Activated naive CD4-positive, alpha-beta T cell (primary cell): ENCODE measurements at places on chromosomes 12 and 14.

GRCh38 chr14:63504648-63505047 lies 38.5 kb downstream of the PPP2R5E start:
- no peak for DNase-seq

DNA sequence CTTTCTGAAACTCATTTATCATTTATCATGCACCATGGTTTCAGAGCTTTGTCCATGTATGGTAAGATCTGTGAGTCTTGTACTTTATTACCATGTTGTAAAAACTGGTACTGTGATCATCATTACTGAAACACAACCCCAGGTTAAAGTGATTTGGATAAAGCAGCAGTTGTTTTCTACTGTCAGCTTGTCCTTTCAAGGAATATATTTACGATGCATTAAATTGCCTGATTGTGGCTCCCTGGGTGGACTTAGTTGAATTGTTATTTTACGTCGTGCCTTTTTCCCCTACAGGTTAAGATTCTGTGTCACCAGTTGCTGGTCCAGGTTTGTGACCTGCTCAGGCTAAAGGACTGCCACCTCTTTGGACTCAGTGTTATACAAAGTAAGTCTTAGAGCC lies 46.1 kb downstream of the FRMD6 start:
- no peak for DNase-seq

DNA sequence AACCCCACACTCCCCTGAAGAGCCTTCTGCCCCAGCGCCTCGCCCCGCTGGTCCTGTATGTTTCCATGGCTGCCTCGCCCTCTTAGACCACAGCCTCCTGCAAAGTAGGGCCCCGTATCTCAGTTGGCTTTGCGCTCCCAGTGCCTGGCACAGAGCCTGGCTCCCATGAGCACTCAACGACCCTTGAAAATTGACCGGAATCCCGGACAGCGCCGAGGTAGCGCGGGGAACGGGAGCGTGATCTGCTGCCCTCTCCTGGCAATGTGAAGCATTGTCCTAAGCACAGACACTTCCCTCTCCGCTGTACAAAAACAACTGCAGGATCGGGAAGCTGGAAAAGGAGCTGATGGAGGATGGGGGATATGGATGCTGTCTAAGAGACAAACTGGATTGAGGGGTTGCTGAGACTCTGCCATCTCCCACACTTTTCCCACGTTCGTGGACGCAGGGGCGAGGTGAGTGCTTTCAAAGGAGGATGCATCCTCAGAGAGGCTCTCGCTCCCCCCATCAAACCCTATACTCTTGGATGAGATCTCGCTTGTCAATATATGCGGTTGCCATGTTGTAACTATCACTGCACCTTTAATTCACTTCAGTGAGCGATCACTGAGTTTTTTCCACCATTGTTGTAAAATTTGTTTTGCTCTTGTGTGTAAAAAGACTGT lies 10.7 kb upstream of the FKBP4 start:
- peak; percentile 15 for DNase-seq

DNA sequence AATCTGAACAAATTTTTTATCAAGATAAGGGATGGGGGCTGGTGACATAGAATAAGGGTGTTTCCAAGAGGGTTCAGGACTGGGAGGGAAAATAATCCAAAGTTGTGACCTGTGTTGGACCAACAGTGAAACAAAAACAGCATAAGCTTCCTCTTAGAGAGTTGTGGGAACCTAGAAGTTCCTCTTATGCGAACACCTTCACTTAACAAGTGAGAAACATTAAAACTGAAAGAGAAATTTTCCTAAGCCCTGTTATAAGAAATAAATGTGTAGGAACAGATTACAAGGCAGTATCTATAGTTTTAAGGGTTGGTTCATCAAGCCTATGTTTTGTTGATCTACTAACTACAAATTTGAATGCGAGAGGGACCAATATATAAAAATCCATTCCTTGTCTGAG lies 58.4 kb downstream of the LLPH start:
- DNase-seq = no peak

GRCh38 chr12:115687094-115687493 lies 590.4 kb downstream of the MED13L start:
- no peak for DNase-seq

DNA sequence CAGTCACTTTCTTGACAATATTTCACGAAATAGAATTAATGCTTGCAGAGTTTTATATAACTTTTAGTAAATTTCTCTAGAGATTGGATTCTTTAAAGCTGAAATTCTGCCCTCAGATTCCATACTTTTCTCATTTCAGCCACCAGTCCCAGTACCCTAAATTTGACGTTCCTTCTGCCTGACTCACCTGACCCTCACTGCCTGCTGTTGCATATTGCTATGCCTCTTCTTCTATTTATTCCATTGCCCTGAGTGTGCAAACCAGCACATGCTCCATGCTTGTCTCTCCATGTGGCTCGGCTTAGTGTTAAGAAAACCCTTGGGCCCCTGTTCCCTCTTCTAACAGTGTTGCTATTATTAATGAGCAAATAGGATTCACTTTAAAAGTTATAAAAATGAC lies 533.3 kb downstream of the LRFN5 start:
- no peak for DNase-seq

- DNase-seq = no peak
Observed at GRCh38 chr12:25578411-25579143, 25.5 kb upstream of the LMNTD1 start.

DNA sequence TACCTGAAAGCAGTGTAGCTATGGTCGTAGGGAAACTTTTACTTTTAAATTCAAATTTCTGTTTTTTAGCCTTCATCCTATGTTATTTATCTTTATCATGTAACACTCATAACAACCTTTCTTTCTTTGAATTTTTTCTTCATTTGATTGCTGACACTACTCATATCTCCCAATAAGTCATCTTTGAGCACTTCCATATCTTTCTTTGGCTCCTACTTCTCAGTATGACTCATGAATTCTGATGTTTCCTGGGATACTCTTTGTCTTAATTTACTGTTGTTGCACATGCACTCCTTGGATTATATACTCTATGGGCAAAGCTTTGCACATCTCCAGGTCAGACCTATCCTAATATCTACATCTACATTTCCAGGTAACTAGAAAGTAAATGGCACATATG lies 18.1 kb upstream of the IAPP start:
- DNase-seq = no peak

DNA sequence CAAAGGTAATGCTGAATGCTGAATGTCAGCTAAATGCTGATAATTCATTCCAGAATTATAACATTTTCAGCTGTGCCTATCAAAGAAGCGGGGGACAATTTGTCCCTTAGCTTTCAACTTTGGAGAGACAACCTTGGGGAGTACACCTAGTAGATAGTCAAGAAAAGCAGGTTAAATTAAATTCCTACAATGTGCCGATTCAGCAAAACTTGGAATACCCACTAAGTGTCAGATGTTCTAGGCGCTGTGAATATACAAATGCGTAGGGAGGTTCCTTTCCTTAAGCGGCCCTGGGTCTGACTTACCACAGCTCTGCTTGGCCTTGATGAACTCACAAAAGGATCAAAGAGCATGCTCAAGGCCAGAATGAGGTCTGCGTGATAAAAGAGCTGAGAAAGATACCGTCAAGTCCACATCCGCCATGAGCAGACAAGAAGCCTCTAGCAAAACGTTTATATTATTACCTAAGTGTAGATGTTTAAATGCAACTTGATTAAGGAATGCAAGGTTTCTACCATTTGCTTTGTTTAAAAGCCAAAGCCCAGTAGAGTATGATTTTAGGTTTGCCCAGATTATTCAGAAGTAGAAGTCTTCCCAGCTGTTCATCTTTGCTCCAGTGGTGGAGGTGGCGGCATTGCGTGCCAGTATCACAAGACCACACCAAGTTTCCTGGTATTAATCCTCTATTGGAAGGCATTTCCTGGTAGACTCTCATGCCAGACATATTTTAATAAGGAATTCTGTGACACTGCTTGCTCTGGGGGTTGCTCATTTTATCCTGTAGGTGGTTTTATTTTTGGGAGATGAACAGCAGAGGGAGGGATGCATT lies 368.6 kb downstream of the DPF3 start:
- no peak for DNase-seq

GRCh38 chr14:74507840-74508239 lies 14.3 kb downstream of the ISCA2 start:
- DNase-seq = no peak
